ENCODE measurements at places on chromosomes 3 and 15. TPM values are rescaled to one million over a fixed set of nuclear protein-coding genes. Genes with fewer than 3 reads are reported as not detected.

Gene C3orf49
- not detected for total RNA-seq

Gene SCN11A
- 0.11 TPM for total RNA-seq

Gene MINDY4B
- total RNA-seq, result not detected

Gene GABRB3
- 2.7 TPM for total RNA-seq

Gene NRG4
- total RNA-seq, result not detected

Gene SH2D7
- total RNA-seq, result not detected

Gene GOLGA6A
- total RNA-seq, result 0.13 TPM

Gene MYD88
- total RNA-seq, result 13.1 TPM

Gene CEP97
- 15.9 TPM for total RNA-seq

All from articular chondrocyte of knee joint (primary cell).